Activated T-helper 17 cell treated with anti-CD3 and anti-CD28 coated beads, Interleukin-2, amount 50 U/mL, for 72 hours (primary cell): ENCODE measurements at places on chromosomes 2 and 18.

- no peak overlapping the region for H3K4me3 ChIP-seq
- H3K27ac ChIP-seq = no peak overlapping the region
- no peak for ATAC-seq
- no peaks in the 10 kb centered on the region for H3K36me3 ChIP-seq
- no peaks in the 10 kb centered on the region for H3K4me1 ChIP-seq
These were observed 461.1 kb downstream of the LPIN1 start for GRCh38 chr2:12207491-12207890.

DNA sequence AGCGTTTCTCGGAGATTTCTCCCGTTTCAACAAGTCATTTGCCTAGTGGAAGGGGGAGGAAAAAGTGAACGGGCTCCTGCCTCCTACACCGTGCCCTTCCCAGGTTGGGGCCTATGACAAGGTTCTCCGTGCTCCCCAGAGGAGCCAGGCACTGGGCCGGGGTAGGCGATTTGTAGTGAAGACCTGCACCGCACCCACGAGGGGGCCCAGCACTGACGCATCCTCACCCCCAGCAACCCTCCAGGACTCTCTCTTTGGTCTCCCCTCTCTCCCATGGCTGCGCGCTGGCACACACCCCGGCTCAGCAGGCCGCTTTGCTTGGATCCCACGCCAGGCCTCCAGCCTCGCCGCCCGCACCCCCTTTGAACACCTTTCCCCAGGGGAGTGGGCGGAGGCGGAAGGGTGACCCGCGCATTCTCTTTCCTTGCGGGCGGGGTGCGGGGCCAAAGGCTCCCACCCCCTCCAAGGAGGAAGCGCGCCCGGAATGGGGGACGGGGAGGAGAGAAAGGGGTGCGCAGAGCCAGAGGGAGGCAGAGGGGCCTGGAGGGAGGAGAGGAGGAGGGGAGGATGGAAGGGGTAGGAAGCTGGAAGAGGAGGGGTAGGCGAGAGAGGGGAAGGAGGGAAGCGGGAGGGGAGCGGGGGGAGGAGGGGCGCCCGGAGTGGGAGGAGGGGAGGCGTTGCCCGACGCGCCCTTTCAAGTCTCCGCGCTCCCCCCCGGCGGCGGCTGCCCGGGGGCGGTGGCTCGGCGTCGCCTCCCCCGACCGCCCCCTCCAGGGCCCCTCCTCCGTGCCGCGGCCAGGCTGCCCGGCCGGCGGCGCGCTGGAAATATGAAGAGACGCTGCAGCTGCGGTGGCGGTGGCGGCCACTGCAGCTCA is at the start of gene APCDD1:
Gene APCDD1 (plus strand): TSS at position 830 of the 875 bp plus-strand sequence. CDS start 347 bp downstream, outside the sequence.
- no peaks in the 10 kb centered on the region for H3K36me3 ChIP-seq
- peak within 1 kb of the TSS; percentile 28 for H3K4me3 ChIP-seq
- no peak within 1 kb of the TSS for H3K27ac ChIP-seq
- H3K4me1 ChIP-seq = peaks cover 5% of the 10 kb centered on the region
- no peak for ATAC-seq

- no peak for ATAC-seq
- peaks cover 89% of the 10 kb centered on the region for H3K36me3 ChIP-seq
- H3K4me1 ChIP-seq = peaks cover 26% of the 10 kb centered on the region
These were observed 383.9 kb downstream of the ARHGAP15 start for GRCh38 chr2:143513081-143513480.

DNA sequence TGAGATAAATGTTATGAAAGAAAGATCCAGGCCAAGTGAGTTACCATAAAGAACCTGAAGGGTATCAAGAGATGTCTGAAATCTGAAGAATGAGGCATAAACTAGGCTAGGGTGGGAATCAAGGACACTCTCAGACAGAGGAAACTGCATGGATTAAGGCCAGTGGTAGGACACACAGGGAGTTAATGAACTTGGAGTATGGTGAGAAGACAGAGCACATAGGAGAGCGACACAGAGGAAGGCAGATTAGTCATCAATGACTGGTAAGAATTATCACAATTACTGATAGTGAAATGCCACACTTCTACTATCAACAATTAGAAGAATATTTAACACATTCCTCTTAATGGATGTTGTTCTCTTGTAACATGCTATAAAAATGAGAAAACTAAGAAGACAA is 76.9 kb downstream of the TTC21B start:
- peak; percentile 64 for ATAC-seq
- peak overlapping the region; percentile 60 for H3K27ac ChIP-seq
- peaks cover 53% of the 10 kb centered on the region for H3K36me3 ChIP-seq
- no peaks in the 10 kb centered on the region for H3K27me3 ChIP-seq
- peaks cover 14% of the 10 kb centered on the region for H3K4me1 ChIP-seq
- H3K4me3 ChIP-seq = peak overlapping the region; percentile 46

GRCh38 chr18:22233266-22233665 is 63.9 kb downstream of the GATA6 start:
- no peak overlapping the region for H3K27ac ChIP-seq
- H3K36me3 ChIP-seq = no peaks in the 10 kb centered on the region
- no peaks in the 10 kb centered on the region for H3K4me1 ChIP-seq
- peaks cover 3% of the 10 kb centered on the region for H3K27me3 ChIP-seq
- no peak overlapping the region for H3K4me3 ChIP-seq

GRCh38 chr2:8171608-8172007 is 510.2 kb upstream of the ID2 start:
- H3K27ac ChIP-seq = peak overlapping the region; percentile 36
- H3K36me3 ChIP-seq = peaks cover 5% of the 10 kb centered on the region
- H3K27me3 ChIP-seq = no peaks in the 10 kb centered on the region
- peaks cover 8% of the 10 kb centered on the region for H3K4me1 ChIP-seq

DNA sequence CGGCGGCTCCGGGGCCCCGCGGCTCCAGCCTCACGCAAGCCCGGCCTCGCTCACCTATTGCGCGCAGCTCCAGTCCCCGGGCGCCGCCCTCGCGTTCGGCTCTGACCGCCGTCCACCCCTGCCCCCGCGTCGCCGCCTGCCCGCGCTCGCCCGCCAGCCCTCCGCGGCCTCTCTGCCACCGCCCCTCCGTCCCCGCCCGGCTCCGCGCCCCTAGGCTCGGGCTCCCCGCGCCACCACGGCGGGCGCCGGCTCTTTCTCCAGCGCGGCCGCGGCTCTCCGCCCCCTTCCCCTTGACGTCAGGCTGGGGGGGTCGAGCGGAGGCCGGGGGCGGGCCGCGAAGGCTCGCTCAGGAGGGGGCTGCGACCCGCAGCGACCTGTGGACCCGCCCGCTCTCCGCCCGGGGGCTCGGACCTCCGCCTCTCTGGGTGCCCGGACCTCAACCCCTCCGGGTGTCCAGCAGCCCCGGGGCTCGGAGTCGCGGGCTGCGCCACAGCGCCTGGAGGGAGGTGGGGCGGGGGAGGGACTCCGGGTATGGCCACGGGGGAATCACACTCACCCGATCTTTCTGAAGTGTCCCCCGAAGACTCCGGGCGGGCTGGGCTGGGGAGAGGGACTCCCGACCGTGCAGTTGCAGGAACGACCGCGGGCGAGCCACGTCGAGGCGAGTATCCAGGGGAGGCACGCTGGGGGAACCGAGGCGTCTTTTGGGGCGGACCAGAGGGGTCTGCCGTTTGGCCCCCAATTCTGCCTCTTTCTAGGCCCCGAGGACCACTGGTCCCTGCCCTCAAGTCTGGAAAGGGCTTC is at the start of gene SEMA4C:
Gene SEMA4C (minus strand): TSS at position 259 of the 804 bp plus-strand sequence. CDS start 2,194 bp downstream, outside the sequence.
- H3K4me1 ChIP-seq = peaks cover 15% of the 10 kb centered on the region
- H3K27ac ChIP-seq = peak within 1 kb of the TSS; percentile 74
- H3K4me3 ChIP-seq = peak within 1 kb of the TSS; percentile 73
- H3K27me3 ChIP-seq = peaks cover 2% of the 10 kb centered on the region
- peak; percentile 19 for ATAC-seq
- no peaks in the 10 kb centered on the region for H3K36me3 ChIP-seq

DNA sequence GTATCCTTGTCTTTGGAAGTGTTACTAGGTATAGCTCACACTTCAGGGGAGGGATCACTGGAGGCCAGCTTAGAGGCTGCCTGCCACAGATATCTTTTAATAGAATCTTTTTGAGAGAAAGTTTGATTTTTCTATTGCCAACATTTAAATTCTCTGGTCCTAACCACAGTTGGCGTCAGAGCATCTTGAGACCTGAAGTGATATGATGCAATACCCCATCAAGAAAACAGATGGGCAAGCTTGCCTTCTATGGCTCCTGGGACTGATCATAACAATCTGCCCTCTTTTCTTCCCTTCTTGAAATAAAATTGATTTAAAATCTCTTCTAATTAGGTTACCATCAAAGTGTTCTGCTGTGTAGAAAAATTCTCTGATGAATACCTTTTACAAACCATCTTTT is 105.5 kb upstream of the ACKR3 start:
- H3K27ac ChIP-seq = no peak overlapping the region
- no peak for ATAC-seq
- no peaks in the 10 kb centered on the region for H3K36me3 ChIP-seq
- H3K4me1 ChIP-seq = no peaks in the 10 kb centered on the region
- H3K4me3 ChIP-seq = no peak overlapping the region
- no peaks in the 10 kb centered on the region for H3K27me3 ChIP-seq

DNA sequence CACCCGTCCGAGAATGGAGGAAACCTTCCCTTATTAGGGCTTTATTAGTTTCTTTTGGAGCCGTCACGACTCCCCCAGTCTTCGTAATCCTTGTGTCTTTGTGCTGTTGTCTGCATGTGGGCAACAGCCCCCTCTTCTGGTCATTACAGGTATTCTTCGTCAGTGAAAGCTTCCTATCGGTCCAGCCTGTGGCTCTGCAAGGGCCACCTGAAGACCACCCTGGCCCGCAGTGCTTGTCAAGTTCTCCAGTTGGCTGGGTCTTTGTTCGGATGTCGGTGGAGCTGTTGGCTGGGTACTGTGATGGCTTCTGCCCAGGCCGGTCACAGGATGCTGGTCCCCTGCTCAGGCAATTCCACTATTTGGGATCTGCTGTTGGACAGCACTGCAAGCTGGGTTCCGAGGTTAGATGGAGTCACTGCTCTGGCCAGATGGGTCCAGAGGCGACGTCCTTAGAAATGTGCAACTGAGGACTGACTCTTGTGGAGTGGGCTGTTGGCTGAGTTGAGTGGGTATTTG is 19.2 kb downstream of the E2F6 start:
- peak; percentile 51 for ATAC-seq
- no peak overlapping the region for H3K4me3 ChIP-seq
- peaks cover 91% of the 10 kb centered on the region for H3K36me3 ChIP-seq
- no peak overlapping the region for H3K27ac ChIP-seq
- no peaks in the 10 kb centered on the region for H3K4me1 ChIP-seq

DNA sequence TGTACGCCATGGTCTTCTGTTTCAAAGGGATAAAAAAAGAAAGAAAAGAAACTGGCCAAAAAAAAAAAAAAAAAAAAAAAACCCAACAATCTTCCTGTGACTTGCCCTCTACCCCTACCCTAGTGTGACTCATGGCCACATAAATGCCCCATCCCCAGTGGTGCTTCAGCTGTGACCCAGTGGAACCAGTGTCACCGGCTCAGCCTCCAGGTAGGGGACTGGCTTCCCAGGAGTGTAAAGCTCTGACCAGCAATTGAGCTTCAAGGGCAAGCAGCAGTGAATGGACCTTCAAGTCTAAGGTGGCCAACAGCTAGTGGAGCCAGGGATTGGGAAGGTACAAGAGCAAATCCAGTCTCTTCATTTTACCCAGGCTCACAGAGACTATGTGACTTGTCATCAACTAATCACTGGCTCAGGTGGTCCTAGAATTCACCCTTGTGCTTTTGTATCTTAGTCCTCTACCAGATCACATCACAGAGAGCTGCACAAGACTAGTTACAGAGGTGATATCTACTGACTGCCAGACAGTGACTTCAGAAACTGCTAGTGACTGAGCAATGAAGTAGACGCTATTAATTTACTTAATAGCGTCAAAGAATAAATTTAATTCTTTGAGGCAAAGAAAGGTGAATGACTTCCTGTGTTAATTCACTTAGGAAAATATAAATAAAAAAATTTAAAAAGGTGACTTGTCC is 1.3 kb upstream of the TGFBRAP1 start:
- peaks cover 28% of the 10 kb centered on the region for H3K4me1 ChIP-seq
- peak overlapping the region; percentile 98 for H3K4me3 ChIP-seq
- peaks cover 22% of the 10 kb centered on the region for H3K36me3 ChIP-seq
- H3K27me3 ChIP-seq = no peaks in the 10 kb centered on the region
- peak overlapping the region; percentile 90 for H3K27ac ChIP-seq

DNA sequence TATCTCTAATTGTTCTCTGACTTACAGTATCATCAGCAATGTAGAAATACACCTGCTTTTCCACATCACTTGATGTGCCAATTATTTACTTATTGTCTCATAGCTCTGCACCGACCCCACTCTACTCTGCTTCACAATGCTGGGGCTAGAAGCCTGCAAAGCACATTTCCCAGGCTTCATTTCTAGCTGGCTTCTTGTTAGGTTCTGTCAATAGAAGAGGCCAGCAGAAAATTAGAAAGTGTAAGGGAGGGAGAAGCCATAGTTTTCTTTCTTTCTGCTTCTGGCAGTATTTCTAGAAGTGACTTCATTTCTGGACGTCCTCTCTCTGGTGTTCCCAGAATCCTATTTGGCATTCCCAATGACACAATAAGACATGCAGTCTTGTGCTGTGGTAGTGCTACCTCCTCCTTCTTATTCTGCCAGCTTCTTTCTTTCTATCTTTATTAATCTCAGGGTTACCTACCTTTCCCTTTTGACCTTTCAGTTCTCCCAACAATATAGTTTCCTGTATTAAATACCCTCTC is 12.5 kb upstream of the TANC1 start:
- H3K36me3 ChIP-seq = no peaks in the 10 kb centered on the region
- H3K4me3 ChIP-seq = no peak overlapping the region
- ATAC-seq = no peak
- H3K27ac ChIP-seq = no peak overlapping the region
- peaks cover 7% of the 10 kb centered on the region for H3K4me1 ChIP-seq
- peaks cover 4% of the 10 kb centered on the region for H3K27me3 ChIP-seq

- H3K36me3 ChIP-seq = peaks cover 14% of the 10 kb centered on the region
- peak; percentile 22 for ATAC-seq
- H3K27me3 ChIP-seq = no peaks in the 10 kb centered on the region
- H3K4me3 ChIP-seq = no peak overlapping the region
These were observed 122.2 kb downstream of the BCL2 start for GRCh38 chr18:63197246-63197869.

- H3K27ac ChIP-seq = no peak overlapping the region
- peak; percentile 61 for ATAC-seq
- H3K27me3 ChIP-seq = no peaks in the 10 kb centered on the region
- H3K36me3 ChIP-seq = no peaks in the 10 kb centered on the region
- no peaks in the 10 kb centered on the region for H3K4me1 ChIP-seq
These were observed 60.9 kb downstream of the KCTD1 start for GRCh38 chr18:26487437-26487836.

- H3K4me3 ChIP-seq = no peak overlapping the region
- no peak for ATAC-seq
- H3K27me3 ChIP-seq = peaks cover 14% of the 10 kb centered on the region
- no peak overlapping the region for H3K27ac ChIP-seq
- no peaks in the 10 kb centered on the region for H3K4me1 ChIP-seq
- no peaks in the 10 kb centered on the region for H3K36me3 ChIP-seq
These were observed 111.9 kb downstream of the SETBP1 start for GRCh38 chr18:44792456-44793061.

DNA sequence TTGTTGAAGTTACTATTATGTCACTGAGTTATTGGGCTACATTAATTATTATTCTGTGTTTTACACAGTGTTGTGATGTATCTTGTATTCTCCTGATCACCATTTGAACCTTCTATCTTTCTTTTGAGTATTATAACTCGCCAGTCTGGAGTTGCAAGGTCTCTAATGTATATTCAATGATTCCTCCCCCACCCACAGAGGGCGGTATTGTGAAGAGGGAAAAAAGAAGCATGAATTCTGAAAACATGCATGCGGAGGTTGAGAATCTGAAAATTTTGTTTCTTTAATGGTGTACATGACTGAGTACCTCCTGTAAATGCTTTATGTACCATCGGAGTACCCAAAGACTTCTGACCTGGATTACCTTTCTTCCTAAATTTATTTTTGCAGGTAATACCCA is 266.6 kb downstream of the NR4A2 start:
- no peaks in the 10 kb centered on the region for H3K4me1 ChIP-seq
- no peak overlapping the region for H3K27ac ChIP-seq
- H3K27me3 ChIP-seq = peaks cover 3% of the 10 kb centered on the region
- no peaks in the 10 kb centered on the region for H3K36me3 ChIP-seq

GRCh38 chr2:15660491-15661294 is 69.0 kb downstream of the DDX1 start:
- no peak overlapping the region for H3K4me3 ChIP-seq
- no peaks in the 10 kb centered on the region for H3K36me3 ChIP-seq
- H3K27me3 ChIP-seq = peaks cover 8% of the 10 kb centered on the region
- no peaks in the 10 kb centered on the region for H3K4me1 ChIP-seq
